ENCODE measurements at places on chromosomes 6 and 20.

GRCh38 chr6:162151021-162151665, 576.4 kb downstream of the PRKN start:
- DNase-seq = no peak

GRCh38 chr6:150613269-150613668, 13.6 kb downstream of the PLEKHG1 start:
- no peak for DNase-seq

GRCh38 chr6:33790910-33791309, 2.0 kb upstream of the LEMD2 start:
- DNase-seq = no peak

GRCh38 chr6:113184291-113184690, 672.9 kb upstream of the MARCKS start:
- no peak for DNase-seq

DNA sequence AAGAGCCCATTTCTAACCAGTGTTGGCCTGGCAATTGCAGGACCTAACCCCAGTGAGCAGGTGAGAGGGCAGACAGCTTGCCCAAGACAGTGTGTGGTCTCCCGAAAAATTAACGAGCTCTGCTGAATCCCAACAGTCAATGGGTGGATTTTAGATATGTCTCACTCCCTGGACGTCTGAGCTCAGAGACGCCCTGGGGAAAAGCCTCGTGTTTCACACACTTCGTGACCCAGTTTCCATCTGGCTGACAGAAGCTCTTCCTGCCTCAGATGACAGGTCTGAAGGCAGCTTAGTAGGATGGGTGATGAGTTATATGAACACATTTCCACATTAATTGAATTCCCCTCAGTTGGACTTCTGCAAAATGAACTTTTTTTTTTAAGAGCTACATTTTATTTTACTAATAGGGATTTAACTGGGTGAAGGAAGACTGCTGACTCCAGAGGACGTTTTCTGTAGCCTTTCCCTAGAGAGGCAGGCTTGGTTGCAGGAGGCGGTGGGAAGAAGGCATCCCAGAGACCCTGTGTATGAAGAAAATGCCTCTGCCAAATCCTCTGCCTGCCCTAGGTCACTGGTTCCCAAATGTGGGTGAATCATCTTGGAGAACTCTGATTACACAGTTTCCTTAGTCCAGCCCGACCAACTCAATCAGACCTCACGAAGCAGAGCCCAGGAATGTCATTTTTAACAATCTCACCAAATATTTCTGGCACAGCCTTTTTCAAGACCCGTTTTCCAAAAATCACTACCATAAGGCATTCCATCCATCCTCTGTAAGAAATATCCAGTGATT, 71.7 kb upstream of the LY86 start:
- DNase-seq = no peak

GRCh38 chr6:106026748-106027715, 59.1 kb upstream of the PRDM1 start:
- no peak for DNase-seq

DNA sequence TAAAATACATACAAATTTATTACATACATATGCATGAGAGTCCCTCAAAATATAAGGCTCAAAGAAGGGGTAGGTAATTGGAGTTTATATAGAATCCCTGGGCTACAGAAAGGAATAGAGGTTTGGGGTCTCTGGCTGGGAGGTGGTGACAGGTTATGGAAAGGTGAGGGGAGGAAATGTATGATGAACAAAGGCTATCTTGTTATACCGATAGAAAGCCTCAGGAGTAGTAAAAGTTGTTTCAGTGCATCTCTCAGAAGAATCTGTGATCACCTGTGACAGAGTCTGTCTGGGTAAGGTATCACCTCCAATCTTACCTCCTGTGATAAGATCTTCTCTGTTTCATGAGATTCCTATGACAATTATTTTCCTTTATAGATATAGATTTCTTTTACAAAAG, 252.9 kb upstream of the AGPAT4 start:
- no peak for DNase-seq

DNA sequence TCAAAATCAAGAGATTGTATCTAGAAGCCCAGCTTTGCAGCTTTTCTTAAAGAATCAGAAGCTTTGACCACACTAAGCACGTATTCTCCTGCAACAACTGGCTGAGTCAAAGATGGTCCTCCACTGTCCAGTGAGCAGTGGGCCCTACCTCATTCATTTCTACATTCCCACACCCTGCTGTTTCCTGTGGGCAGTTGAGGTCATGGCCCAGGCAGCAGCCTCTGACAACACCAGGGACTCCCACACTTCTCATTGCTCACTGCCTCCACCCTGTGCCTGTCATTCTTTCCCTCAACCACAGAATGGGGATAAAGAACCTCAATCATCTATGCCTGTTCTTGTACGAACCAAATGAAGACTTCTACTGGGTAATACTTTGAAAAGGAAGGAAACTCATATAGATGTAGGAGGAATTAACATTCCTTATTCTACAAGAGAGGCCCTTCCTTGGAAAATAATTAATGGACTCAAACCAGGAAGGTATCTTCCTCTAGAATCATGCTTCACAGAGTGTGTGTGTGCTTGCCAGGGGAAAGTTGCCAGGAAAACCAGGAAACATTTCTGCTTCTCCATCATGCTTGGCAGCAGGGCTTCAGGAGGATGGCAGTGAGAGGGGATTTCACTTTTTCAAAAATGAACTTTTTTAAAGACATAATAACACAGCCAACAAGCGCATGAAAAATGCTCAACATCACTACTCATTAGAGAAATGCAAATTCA, 191.7 kb upstream of the RIN2 start:
- no peak for DNase-seq

- no peak for DNase-seq
These were observed 35.6 kb downstream of the CNKSR3 start for GRCh38 chr6:154474648-154475428.

GRCh38 chr6:145633981-145634627, 101.2 kb downstream of the EPM2A start:
- peak; percentile 65 for DNase-seq

DNA sequence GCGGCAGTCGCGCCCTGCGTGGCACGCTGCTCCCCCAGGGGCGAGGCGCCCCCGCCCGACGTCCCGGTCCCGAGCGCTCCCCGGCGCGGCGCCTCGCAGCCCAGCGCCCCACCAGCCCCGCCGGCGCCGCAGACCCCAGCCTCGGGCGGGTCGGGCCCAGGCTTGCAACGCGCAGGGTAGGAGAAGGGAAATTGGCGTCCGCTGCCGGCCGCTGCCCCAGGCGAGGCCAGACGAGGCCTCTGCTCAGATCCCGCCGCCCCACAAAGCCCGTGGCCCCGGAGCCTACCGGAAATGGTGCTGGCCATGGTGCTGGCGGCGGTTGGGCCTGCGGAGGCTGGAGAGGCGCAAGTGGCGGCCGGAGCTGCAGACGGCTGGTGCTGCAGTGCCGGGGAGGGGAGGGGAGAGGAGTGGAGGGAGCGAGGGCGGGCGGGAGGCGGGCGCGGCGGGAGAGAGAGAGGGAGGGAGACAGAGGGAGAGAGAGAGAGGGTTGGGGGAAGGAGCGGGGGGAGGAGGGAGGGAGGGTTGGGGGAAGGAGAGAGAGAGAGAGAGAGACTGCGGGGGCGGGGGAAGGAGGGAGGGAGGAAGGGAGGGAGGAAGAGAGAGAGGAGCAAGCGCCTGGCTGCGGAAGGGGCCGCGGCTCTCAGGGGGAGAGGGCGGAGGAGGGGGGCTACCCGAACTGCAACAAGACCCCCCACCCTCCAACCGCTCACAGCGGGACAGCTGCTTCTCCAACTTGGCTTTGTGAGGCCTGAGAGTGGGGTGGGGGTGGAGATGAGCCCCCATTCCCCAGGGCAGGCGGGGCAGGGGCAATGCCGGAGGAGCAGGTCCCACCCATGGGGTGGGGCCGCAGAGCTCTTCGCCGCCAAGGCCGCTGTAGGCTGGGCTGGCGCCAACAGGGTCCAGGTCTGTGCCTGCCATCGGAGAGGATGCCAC, at the start of gene STMN3:
TSS of gene STMN3 (minus strand) at position 384 of the 933 bp plus-strand sequence. CDS start at position 305, 79 bp downstream.
- DNase-seq = peak; percentile 53

- no peak for DNase-seq
These were observed 17.2 kb upstream of the HCK start for GRCh38 chr20:32034581-32035425.

DNA sequence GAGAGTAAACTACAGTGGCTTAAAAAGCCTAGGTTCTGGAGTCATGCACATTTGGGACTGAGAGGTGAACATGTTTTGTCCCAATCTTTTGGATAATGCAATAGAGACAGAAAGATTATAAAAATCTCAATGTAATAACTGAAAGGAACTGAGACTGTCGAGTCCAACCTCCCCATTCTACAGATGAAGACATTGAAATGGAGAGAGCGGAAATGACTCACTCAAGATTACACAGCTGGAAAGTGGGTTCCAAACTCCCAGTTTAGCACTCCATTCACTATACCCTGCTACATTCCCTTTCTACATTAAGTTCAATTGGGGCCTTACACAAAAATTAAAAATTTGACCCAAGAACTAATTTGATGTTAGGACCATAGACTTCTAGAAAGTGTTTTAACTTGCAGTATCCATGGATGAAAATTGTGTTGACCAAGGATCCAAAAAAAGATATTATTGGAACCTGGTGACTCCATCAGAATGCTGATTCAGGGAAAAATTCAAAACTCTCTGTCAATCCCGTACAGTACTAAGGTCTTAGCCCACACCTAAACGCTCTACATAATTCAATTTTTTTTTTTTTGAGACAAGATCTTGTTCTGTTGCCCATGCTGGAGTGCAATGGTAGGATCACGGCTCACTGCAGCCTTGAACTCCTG, 1.5 kb upstream of the ILRUN start:
- no peak for DNase-seq

- DNase-seq = no peak
These were observed 30.1 kb downstream of the CYB5R4 start for GRCh38 chr6:83889621-83890020.
